Nasal cavity respiratory epithelium epithelial cell of viscerocranial mucosa (primary cell): ENCODE measurements at places on chromosomes 1 and 21. TPM values are rescaled to one million over a fixed set of nuclear protein-coding genes. Genes with fewer than 3 reads are reported as not detected.

ADAMTSL4 gene
- total RNA-seq: 1.7 and 2.8 TPM in 2 replicates

TNNI3K gene
- total RNA-seq: 0.34 and 0.64 TPM in 2 replicates

GCSAML gene
- total RNA-seq: under 0.01 TPM in 1 of 2 replicates, not detected in the other

P3H1 gene
- 16.1 and 26.2 TPM in 2 replicates for total RNA-seq

SPRR2G gene
- total RNA-seq: 2.1 TPM in 1 of 2 replicates, not detected in the other

TCEA3 gene
- total RNA-seq: 2.1 and 19.4 TPM in 2 replicates

ZNF648 gene
- total RNA-seq: 0.21 TPM in 1 of 2 replicates, not detected in the other

IGSF3 gene
- 50.2 and 215 TPM in 2 replicates for total RNA-seq

S100A10 gene
- total RNA-seq: 115 and 248 TPM in 2 replicates

BRDT gene
- total RNA-seq: not detected in 2 replicates

MTMR11 gene
- 1.7 and 3.1 TPM in 2 replicates for total RNA-seq

SPRR4 gene
- not detected in 2 replicates for total RNA-seq

CNR2 gene
- total RNA-seq: not detected in 2 replicates
